ENCODE measurements at places on chromosomes 3 and 15.

DNA sequence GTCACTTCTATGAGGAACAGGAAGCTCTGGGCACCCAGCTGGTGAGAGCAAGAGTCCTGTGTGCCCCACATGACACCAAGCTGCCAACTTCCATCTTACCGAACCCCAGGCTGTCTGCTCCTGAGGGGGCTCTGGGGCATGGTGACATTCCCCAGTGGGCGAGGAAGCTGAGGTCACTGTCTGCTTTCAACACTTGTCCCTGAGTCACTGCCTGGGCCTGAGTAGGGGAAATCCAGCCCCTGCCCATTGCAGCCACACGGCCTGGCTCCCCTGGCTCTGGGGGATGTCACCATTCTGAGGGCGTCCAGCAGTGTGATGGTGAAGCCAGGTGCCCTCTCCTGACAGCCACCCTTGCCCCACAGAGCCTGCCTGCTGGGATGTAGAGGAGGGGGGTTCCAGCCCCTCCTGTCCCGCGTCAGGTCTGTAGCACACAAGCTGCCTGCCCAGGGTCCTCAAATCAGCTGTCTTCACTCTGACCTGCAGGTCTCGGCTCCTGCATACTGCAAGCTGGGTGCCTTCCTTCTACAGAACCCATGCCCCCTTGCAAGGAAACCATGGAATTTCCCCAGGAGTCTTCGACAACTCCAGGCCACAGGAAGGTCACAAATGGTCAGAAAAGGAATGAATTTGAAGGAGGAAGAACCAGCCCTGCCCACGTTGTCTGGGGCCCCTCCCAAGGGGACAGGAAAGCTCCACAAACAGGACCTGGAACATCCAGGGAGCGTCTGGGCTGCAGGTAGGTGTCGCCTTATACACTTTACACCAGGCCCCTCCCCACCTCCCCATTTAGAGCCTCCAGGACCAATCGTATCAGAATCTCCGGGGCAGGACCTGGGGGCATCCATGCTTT is 69.9 kb upstream of the GATM start:
- no peak for DNase-seq

GRCh38 chr3:50995085-50995824 is 320.5 kb downstream of the DOCK3 start:
- DNase-seq = no peak

DNA sequence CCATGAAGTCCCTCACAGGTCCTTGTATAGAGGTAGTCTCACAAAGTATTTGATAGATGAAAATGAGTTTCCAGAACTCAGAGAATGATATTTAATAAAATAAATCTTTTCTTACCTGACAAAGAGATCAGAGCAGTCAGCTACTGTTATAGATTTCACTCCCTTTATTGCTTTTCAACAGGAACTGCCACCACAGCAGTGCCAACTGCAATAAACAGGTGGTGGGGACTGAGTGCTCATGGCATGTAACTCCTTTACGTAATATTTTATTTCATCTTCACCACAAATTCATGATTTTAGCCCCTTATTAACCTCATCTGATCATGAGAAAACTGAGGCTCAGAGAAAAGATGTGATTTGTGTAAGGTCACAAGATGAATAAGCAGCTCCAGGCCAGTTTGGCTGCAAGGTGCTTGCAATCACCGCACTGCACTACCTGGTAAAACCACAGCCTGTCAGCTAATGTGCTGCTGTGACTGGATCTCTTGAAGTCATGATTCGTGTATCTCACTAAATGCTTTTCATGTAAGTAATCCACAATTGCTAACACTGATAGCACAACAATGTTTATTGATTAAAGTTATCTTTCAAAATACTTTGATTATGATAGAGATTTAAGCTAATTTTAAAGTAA is 78.8 kb downstream of the WNT5A start:
- no peak for DNase-seq

- no peak for DNase-seq
These were observed 67.2 kb upstream of the SIAH2 start for GRCh38 chr3:150830094-150830681.

- no peak for DNase-seq
These were observed 239.3 kb downstream of the CPNE4 start for GRCh38 chr3:131795390-131796090.

DNA sequence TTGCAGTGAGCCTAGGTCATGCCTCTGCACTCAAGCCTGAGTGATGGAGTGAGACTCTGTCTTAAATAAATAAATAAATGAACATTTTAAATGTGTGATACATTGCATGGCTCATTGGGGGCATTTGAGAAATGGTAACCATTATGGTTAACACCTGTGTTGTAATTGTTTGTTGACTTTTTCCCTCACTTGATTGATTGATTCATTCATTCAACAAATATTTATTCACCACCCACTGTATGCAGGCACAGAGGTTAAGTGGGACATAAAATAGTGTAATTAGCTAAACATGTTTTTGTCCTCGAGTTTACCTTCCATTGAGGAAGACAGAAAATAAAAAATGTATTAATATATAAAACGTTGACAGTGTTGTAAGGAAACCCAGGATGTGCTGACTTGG is 127.1 kb upstream of the ANKRD28 start:
- DNase-seq = no peak

GRCh38 chr3:116029266-116029665 is 406.0 kb downstream of the GAP43 start:
- no peak for DNase-seq

DNA sequence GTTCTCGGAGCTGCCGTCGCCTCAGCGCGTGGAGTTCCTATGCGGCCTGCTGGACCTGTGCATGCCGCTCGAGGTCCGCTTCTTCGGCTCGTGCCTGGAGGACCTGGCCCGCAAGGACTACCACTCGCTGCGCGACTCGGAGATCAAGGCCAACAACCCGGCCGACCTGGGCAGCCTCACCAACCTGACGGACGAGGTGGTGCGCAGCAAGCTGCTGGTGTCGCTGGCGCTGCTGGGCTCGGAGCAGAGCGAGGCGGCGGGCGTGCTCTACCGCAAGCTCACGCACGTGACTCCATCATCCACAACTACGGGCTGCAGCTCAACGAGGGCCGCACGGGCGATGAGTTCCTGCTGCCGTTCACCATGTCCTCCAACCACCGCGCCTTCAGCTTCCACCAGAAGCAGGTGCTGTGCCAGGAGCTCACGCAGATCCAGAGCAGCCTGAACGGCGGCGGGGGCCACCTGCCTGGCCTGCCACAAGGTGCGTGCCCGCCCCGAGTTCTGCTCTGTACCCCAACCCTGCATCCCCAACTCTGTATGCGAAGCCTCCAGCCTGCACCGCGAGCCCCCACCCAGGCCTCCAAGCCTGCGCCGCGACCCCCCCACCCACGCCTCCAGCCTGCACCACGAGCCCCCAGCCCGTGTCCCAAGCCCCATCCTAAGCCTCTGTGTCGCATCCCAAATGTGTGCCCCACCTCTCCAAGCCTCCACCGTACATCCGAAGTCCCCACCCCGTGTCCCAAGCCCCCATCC is 178.2 kb downstream of the OR4M2 start:
- no peak for DNase-seq

DNA sequence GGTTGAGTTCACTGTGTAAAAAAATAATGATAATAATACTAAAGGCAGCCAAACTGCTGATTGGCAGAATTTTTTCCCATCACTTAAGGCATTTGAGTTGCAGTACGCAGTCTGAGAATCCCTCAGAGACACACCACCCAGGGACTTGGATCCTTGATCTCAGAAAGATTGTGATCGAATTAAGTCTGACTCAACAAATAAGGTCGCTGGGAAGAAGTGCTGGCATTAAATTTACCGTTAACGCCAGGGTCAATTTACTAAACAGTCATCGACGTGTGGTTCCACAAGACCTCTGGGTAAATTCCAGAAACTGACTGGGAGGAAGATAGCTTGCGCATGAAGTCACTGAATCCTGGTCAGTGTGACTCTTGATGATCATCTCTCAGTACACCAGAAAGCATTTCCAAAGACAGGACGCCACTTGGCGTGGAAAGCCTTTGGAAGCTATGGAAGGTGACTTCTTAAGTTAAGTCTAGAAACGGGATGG is 48.3 kb upstream of the CGNL1 start:
- DNase-seq = no peak

DNA sequence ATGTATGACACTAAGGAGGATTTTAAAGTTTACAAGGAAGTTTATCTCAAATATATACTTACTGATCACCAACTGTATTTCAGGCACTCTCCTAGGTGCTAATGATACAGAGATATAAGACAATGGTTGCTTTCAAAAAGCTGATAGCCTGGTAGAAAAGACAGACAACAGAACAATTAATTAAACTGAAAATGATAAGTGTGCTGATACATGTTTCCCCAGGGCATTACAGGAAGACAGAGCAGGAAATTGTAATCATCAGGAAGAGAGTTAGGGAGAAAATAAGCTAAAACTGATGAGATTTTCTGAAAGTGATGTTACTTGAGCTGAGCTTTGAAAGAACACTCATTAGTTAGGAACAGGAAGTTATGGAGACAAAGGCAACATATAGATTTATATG is 229.7 kb downstream of the RSRC1 start:
- DNase-seq = no peak

DNA sequence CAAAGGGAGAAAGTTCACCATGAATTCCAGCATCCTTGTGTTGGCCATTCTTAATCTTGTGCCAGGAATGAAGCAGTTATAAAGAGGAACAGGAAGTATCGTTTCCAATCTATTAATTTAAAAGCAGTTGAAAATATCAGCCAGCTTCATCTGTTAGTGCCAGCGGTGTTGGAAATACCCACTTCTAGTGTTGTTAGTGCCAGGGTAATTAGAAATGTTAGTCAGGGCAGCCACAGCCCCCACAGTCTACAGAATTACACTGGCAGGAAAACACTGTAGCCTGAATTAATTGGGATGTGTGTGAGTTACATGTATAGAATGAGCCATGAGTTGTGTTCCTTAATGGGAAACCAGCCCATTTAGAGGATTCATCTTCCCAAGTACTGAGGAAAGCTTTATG is 127.8 kb downstream of the GHSR start:
- DNase-seq = no peak

GRCh38 chr3:71934520-71935270 is 149.7 kb upstream of the PROK2 start:
- DNase-seq = no peak

- DNase-seq = no peak
These were observed 39.8 kb downstream of the MUC20 start for GRCh38 chr3:195760345-195761122.

GRCh38 chr15:84830036-84830435 is 12.9 kb downstream of the ALPK3 start:
- no peak for DNase-seq

- no peak for DNase-seq
These were observed 125.2 kb upstream of the DPH6 start for GRCh38 chr15:35671197-35671596.

DNA sequence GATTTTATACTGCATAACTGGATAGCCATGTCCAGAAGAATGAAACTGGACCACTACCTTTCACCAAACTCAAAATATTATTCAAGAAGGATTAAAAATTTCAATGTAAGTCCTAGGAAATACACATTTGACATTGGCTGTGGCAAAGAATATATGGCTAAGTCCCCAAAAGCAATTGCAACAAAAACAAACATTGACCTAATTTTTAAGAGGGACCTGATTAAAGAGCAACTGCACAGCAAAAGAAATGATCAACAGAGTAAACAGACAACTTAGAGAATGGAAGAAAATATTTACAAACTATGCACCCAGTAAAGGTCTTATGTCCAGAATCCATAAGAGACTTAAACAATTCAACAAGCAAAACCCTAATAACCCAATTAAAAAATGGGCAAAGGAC is 1313.0 kb upstream of the GBE1 start:
- DNase-seq = no peak

DNA sequence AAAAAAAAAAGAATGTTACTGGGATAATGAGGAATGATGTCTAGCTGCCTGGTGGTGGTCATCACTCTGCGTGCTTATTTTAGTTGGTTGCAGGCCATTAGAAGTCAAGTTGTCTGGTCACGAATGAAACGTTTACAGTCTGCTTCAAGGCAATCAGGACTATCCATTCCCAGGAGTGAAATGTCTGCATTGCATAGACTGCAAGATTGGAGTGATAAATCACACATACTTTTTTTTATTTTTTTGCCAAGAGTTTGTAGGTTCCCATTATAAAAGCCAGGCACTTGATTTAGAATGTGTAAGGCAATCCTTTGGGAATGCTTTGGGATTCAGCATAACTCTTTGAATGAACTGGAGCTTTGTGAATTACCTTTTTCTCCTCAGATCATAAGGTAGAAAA is 132.3 kb downstream of the STAC start:
- no peak for DNase-seq

- DNase-seq = no peak
These were observed 46.9 kb upstream of the PPP2R3A start for GRCh38 chr3:135918600-135918999.

GRCh38 chr3:135528413-135529015 is 437.0 kb upstream of the PPP2R3A start:
- no peak for DNase-seq

DNA sequence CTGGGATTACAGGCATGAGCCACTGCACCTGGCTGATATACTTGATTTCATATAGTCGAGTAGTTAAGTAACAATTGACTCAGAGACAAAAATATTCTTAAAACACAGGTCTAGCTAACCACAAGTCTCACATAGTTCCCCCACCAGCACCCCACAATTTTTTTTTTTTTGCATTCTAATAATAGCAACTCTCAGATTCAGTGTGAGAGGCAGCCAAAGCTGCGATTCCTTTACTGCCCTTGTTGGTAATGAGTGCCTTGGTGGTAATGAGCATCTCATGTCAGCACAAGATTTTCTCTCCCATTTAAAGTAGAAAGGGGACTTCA is 72.5 kb downstream of the WWTR1 start:
- DNase-seq = no peak

DNA sequence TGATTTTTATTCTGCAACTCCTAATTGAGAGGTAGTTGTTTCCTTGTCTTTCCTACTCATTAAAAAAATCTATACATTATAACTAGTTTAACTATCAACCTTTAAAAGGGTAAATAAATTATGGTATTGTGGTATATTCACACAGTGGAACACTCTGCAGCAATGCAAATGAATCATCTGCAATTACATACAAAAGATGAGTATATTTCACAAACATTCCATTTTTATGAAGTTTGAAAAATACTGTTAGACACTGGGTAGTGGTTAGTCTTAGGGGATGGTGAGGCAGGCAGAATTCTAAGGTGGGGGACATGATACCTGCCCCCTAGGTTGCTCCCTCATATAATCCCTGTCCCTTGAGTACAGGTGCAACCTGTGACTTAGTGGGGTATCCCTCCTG is 44.0 kb upstream of the MAGI1 start:
- DNase-seq = no peak
